NCI-H226 (cell line): ENCODE measurements at places on chromosomes 16 and 17.

DNA sequence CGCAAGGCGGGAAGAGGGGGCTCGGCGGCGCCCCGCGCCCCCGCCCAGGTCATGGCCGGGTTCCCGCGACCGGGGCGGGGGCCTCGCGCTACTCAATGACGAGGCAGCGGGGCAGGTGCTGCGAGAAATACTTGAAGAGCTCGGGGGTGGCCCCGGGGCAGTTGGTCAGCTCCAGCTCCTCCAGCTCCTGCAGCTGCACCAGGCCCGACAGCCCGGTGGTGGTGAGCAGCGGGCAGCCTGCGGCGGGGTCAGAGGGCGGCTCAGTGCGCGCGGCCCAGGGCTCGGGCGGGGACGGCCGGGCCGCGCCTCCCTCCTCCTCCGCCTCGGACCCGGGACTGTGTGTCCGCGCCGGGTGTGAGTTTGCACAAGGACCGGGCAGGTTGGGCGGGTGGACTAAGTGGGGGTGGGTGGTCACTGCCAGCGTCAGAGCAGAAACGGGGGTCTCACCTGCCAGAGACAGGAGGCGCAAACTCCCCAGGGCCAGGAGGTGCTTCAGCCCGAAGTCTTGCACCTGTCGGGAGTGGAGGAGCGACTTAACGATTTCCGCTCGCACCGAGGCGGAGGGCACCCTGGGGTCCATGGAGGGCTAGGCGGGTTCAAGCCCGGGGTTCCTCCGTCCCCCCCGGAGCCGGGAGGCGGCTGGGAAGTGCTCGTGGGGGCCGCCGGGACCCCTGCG is 4.1 kb upstream of the WDR24 start:
- no peak for DNase-seq

DNA sequence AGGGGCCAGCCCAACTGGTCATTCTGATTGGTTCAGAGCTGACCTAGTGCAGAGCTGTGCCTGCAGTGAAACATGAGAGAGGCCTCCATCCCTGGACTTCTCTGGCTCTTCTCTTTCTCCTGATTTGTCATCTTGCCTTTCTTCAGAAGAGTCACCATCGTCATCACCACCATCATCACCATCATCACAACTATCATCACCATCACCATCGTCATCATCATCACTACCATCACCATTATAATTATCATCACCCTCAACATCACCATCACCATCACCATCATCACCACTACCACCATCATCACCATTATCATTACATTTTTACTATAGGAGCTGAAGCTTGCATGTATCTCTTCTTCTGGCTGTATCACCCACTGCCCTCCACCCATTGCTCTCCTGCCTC is 94.5 kb upstream of the FAM20A start:
- no peak for DNase-seq

- no peak for DNase-seq
These were observed 5.1 kb downstream of the ZFHX3 start for GRCh38 chr16:73042807-73043206.

DNA sequence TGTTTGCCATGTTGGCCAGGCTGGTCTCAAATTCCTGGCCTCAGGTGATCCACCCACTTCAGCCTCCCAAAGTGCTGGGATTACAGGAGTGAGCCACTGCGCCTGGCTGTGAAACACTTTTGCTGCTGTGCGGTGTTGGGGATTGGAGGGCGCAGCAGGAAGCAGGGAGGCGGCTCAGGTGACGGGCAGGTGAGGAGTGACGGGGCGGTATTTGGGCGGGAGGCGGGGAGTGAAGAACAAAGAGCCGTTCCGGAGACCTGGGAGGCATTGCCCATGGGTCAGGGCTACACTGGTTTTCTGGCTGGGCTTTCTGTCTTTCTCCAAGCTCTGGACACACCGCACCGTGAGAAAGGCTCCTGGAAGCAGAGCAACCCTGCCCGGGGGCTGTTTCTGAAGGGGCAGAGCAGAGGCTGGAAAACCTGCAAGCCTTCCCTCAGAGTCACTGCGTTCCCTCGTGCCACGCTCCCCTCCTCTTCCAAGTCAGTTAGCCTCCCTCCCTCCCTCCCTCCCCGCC is 22.1 kb downstream of the CRISPLD2 start:
- DNase-seq = no peak

- no peak for DNase-seq
These were observed at the start of gene KIF19 for GRCh38 chr17:74325743-74326379. TSS of gene KIF19 (plus strand) at chr17:74326226. CDS start at chr17:74326350, 124 bp downstream.

GRCh38 chr16:47713225-47713595 is 252.1 kb downstream of the PHKB start:
- peak; percentile 52 for DNase-seq

DNA sequence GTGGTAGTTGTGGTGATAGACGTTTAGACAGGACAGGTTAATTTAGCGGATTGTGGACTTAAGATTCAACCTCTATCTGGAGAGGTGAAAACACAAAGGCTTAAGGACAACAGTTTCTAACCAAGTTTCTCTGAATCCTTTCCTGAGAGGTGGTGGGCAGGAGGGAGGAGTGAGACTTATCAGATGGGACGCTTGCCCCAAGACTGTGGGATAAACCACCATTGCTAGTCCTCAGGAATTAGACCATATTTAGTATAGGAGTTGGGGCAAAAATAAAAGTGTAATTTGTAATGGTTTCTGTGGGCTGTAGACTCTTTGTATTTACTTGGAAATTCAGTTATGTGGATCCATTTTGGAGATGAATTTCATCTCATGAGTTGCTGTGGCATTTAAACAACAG is 6.6 kb downstream of the PDP2 start:
- no peak for DNase-seq

GRCh38 chr16:2895813-2896212 is 12.8 kb downstream of the FLYWCH2 start:
- no peak for DNase-seq

DNA sequence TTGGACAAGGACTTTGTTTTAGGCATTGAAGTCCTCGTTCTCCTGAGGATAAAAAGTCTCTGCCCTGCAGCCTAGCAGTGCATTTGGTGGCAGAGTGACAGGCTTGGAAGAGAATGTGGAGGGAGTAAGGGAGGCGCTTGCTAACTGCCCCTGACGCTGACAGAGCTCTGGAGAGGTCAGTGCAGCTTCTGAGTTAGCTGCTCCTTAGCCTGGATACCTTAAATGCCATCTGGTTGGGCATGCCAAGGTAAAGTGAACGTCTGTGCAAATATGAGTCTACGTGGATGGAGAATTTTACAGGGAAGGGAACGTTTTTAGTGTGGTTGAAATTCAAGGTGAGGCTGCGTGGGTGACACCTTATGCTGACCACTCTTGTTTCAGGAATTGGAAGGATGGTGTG is 44.4 kb downstream of the SEC14L1 start:
- DNase-seq = no peak

DNA sequence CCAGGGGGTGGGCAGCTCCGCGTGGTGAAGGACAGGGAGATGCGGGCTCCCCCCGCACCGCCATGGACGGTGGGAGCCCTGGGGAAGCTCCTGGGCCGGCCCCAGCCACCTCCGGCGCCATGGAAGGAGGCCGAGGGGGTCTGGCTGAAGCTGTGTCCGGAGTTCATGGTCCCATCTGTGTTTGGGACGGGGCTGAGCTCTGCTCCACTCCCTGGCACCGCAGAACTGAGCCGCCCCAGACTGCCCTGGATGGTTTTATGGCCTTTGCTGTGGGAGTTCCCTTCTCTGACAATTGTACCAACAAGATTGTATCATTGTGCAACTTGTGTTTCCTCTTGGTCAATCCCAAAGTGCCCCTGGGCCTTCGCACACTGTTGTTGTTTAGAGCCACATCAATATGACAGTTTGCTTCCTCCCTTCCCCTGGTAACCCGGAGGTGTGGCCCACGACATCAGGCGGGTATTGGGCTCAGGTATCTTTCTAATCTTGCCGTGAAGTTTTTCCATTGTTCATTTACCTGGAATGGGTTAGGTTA is 942 bp downstream of the KRT23 start:
- DNase-seq = no peak

DNA sequence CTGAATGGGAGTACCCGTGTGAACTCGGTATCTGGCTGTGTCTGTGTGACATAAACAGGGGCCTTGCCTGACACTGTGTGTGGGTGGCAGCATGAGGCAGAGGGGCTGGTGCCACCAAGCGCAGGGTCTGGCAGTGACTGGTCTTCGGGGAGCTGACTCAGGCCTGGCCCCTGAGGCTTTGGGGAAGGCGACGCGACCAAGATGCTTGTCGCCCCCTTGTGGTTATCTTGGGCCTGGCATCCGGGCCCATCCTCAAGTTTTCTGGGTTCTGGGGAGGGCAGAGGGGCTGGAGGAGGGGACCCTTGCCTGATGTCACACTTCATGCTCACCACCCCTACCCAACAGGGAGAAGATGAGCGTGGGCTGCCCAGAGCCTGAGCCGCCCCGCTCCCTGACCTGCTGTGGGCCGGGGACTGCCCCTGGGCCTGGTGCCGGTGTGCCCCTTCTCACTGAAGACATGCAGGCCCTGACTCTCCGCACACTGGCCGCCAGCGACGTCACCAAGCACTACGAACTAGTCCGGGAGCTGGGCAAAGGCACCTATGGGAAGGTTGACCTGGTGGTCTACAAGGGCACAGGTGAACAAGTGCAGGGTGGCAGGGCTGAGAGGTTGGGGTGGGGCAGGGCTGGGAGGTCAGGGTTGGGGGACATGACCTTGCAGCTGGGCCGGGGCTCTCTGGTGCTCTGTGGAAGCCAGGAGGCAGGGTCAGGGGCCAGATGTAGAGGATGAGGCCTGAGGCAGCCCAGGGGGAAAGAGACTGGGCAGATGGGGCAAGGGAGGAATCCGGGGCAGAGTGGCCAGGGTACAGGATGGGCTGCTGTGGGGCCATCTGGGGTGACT is 24.9 kb downstream of the SBK1 start:
- peak; percentile 12 for DNase-seq

GRCh38 chr17:13088666-13089065 is 70.8 kb upstream of the ELAC2 start:
- no peak for DNase-seq

- no peak for DNase-seq
These were observed 804 bp downstream of the BORCS6 start for GRCh38 chr17:8189041-8189710.

DNA sequence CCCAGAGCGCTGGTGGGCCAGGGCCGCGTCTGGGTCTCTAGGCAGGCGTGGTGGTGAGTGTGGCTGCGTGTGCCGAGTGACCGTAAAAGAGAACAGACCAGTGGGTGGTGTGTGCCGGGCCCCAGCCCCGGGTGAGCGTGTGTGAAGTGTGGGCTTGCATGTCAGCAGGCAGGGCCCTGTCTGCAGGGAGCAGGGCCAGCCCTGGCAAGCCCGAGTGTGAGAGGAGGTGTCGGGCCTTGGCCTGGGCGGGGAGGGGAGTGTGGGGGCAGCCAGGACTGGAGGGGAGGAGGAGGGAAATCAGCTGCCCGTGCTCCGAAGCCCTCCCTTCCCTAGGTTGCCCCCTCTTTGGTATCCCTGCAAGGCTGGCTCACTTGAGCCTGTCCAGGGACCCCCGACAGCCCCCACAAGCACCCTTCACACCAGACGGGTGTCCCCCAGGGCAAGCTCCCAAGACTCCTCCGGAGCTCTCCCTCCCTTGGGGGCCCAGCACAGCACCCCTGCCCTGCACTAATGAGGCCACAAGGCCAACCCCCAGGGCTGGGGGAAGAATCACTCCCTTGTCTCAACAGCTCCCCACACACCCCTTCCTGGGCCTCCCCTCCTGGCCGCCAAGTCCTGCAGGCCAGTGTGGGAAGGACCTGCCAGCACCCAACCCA is 1.9 kb downstream of the USH1G start:
- no peak for DNase-seq

DNA sequence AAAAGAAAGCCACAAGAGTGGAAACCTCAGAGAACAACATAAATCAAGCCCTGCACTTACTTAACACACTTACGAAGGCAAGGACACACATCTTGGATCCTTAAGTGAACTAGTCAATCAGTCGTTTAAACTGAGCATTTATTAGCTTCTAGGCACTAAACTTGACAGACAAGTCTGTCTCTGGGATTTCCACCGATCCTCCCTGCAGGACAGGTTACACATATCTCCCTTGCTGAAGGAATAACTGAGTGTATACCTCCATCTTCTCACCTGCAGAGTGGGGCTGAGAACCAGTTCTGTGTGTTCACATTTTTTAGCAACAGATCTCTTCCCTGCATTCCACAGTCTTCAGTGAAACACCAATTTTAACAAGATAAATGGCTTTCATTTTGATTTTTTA is 8.9 kb downstream of the GP2 start:
- DNase-seq = no peak

DNA sequence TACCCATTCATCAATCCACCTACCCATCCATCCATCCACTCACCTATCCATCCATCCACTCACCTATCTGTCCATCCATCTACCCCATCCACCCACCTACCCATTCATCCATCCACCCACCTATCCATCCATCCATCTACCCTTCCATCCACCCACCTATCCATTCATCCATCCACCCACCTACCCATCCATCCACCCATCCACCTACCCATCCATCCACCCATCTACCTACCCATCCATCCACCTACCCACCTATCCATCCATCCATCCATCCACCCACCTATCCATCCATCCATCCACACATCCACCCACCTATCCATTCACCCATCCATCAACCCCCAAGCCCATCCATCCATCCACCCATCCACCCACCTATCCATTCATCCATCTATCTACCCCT is 267.1 kb downstream of the MRTFB start:
- no peak for DNase-seq
